ENCODE measurements at places on chromosomes 7 and 10. TPM values are rescaled to one million over a fixed set of nuclear protein-coding genes. Genes with fewer than 3 reads are reported as not detected.

Gene NUTM2D
- total RNA-seq: 2.4 TPM

Gene TYW1B
- 2.4 TPM for total RNA-seq

DNA sequence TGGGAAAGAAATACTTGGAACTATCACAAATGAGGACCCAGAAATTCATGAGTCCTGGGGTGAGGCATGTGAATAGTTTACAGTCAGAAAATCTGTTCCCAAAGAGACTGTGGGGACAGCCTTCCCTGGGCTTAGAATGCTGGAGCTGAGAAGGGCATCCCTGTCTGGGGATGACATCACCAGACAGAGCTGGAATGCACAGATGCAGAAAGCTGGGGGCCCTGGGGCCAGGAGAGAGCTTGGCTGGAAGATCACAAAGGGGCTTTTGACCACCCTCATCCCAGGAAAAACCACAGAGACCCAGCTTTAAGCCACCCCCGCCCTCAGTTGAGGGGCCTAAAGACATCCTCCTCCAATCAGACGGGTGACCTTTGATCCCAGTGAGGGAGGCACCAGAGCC lies 264.5 kb downstream of the PLXNA4 start:
- no peak for DNase-seq

GRCh38 chr10:47296156-47296894 lies 3.7 kb upstream of the GDF10 start:
- no peak for DNase-seq

DNA sequence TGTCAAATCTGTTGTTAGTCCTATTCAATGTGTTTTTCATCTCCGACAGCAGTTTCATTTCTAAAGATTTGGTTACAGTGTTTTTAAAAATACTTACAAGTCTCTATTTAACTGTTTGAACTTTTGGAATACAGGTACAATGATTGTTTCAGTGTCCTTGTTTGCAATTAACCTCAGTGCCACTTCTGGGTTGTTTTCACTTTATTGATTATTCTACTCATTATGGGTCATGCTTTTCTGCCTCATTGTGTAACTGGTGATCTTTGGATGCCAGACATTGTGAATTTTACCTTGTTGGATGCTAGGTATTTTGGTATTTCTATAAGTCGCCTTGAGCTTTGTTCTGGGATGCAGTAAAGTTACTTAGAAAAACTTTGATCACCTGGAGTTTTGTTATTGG lies 331.3 kb downstream of the AUTS2 start:
- DNase-seq: no peak

DNA sequence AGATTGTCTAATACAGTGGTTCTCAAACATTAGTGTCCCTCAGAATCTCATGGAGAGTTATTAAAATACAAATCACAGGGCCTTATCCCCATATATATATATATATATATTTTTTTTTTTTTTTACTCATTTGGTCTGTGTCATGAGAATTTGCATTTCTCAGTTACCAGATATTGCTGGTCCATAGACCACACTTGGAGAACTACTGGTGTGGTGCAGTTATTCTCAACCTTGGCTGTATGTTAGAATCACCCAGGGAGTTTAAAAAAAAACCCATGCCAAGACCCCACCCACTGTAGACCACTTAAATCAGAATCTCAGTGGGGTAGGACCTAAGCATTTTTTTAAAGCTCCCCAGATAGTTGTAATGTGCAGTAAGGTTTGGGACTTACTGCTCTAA lies 179.9 kb downstream of the AUTS2 start:
- no peak for DNase-seq

DNA sequence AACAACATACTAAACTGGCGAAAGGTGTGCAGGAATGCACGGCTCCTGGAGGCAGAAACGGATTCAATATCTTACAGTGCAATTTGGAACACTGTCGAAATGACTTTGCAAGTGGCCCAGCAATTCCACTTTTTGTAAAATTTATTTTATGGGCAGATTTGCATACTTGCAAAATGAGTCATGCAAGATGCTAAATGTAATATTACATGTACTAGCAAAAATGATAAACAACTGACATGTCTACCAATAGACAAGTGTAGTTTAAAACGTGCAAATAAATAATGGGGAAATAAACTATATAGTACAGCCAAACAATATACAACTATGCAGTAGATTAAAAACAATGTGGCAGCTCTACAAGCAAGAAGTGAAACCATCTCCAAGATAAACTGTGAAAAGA lies 97.7 kb downstream of the ARHGAP12 start:
- no peak for DNase-seq

GRCh38 chr7:79790656-79791262 lies 337.3 kb upstream of the MAGI2 start:
- no peak for DNase-seq

DNA sequence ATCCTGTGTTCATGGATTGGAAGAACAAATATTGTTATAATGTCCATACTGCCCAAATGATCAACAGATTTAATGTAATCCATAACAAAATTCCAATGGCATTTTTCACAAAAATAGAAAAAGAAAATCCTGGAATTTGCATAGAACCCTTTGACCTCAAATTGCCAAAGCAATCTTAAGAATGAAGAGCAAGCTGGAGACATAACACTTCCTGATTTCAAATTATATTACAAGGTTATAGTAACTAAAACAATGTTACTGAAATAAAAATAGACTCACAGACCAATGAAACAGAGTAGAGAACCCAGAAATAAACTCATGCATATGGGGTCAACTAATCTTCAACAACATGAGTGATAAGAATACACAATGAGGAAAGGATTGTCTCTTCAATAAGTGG lies 302.5 kb downstream of the PHTF2 start:
- DNase-seq: no peak

DNA sequence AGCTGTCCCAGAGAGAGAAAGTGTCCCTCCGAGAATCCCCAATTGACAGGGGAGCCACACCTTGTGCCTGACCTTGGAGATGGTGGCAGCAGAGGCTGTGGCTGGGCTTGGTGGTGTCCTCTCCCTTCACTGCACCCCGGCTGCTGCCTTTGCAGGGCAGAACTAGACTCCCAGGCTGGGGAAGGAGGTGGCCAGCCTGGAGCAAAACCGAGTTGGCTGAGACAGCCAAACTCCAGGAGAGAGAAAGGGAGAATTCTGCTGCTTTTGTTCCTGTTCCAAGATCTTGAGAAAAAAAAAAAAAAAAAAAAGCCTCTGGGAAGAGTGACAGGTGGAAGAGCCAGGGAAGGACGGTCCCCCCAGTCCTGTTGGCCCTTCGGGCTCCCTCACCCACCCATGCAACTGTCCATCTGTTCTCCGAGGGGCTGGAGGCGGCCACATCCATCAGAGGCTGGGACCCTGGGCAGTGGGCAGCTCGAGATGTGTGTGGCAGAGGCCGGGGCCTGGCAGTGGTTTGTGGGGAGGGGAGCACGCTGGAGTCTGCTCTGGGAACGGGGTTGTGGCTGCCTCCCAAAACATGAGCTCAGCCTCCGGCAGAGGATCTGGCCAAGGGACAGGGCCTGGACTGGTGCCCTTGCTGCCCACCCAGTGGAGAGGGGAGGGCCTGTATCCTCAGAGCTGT lies 35.5 kb downstream of the CLIP2 start:
- no peak for DNase-seq

DNA sequence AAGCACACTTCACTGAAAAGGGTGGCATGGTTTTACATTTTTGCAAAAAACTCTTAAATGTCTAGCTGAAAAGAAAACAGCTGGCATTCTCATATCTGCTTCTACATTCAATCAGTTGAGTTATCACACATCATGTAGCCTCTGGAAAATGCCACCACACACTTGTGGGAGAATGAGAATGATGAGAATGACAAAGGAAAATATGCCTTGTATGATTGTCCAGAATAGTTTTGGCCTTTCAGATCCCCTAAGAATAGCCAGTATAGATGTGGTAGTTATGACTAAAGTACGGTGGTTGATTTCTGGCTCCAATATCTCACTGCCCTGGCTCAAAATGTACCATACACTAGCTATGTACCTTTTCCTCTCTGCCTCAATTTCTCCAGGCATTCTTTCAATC lies 30.2 kb upstream of the FRMD4A start:
- no peak for DNase-seq

GRCh38 chr7:36349626-36350025 lies 40.0 kb upstream of the ANLN start:
- no peak for DNase-seq

All from Calu3 (cell line).